GM12865 (cell line): ENCODE measurements at places on chromosomes 4 and X.

DNA sequence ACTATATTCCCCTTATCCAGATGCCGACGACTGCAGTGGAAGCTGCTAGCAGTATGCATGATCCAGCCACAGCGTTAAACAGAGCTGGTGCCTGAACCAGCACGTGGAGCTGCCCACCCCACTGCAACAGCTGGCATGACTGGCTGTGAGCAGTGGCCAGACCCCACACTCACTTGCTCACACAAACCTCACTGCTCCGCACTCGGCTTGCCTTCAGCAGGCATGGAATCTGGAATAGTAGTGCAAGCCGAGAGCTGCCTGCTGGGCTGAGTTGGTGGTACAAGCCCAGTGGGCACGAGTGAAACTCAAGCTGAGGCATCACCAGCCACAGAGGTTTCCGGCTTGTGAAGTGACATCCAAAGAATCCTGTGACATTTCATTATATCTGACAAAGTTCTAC lies 1197.6 kb downstream of the FAM133A start:
- no peak for DNase-seq

- DNase-seq = no peak
Observed at GRCh38 chrX:69195810-69196209, 30.6 kb upstream of the PJA1 start.

- DNase-seq = no peak
Observed at GRCh38 chrX:1138476-1139184, 73.8 kb downstream of the CRLF2 start.

GRCh38 chr4:138300616-138301015 lies 58.5 kb upstream of the SLC7A11 start:
- DNase-seq = no peak
